Hematopoietic multipotent progenitor cell treated with erythropoietin and hydrocortisone succinate and interleukin-3 and kit ligand, for 6 days (in vitro differentiated cells): ENCODE measurements at places on chromosomes 2 and 18.

DNA sequence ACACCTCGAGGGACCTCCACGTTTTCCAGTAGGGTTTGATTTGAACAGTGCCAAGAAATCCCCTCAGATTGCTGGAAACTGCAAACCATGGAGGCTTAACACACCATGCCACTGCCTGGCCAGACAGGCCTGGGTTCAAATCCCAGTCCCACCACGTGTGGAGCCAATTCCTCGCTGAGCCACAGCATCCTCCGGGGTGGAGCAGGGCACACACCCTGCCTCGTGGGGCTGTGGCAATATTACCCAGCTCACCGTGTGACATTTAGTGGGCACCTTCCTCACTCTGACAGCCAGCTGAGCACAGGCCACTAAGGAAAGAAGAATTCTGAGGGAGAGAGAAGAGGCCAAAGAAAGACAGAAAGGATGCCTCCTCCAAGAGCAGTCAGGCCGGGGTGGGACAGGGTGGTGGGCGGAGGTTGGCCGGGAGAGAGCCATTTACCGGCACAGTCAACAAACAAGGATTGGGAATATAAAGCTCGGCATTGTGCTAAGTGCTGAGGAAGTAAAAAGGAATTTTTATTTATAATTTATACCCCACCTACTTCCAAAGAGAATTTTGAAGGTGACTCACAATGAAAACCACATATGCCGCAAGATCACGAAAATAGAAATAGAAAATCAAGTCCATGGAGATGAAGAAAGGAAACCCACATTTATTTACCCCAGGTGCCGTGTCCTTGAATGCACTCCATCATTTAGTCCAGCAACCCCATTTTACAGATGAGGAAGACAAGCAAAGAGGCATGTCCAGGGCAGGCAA is 111.5 kb downstream of the MCFD2 start:
- no peak for DNase-seq

- DNase-seq, result no peak
Measured at GRCh38 chr2:28399956-28400355, 7.3 kb downstream of the FOSL2 start.

DNA sequence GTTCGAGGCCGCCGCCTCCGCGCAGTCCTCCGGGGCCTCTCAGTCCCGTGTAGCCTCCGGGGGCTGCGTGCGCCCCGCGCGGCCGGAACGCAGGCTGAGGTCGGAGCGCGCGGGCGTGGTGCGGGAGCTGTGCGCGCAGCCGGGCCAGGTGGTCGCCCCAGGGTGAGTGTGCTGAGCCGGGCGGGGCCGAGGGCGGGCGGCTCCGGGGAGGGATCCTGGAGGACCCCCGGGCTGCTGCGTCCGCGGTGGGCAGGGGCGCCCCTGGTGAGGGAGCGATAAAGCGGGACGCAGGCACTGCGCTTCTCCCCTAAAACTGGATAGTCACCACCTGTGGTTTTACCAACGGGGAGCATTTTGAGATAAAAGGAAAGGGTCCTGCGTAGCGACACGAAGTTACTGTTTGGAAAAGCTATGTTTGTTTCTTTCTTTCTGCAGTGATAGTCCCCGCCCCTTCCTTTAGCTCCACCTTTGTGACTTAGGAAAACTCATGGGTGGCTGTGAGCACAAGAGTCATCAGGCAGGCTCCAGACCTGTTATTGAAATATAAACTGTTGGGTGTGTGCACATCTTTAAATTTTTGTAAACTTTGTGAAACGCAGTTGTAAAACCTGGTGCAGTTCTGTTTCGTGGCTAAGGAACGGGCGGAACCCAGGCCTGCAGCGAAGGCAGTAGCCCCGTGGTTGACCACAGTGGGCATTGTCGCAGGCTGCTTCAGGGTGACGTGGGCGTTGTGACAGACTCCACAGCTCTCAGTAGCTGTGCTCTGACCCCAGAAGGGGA is 687 bp downstream of the CTDP1 start:
- peak; percentile 88 for DNase-seq

DNA sequence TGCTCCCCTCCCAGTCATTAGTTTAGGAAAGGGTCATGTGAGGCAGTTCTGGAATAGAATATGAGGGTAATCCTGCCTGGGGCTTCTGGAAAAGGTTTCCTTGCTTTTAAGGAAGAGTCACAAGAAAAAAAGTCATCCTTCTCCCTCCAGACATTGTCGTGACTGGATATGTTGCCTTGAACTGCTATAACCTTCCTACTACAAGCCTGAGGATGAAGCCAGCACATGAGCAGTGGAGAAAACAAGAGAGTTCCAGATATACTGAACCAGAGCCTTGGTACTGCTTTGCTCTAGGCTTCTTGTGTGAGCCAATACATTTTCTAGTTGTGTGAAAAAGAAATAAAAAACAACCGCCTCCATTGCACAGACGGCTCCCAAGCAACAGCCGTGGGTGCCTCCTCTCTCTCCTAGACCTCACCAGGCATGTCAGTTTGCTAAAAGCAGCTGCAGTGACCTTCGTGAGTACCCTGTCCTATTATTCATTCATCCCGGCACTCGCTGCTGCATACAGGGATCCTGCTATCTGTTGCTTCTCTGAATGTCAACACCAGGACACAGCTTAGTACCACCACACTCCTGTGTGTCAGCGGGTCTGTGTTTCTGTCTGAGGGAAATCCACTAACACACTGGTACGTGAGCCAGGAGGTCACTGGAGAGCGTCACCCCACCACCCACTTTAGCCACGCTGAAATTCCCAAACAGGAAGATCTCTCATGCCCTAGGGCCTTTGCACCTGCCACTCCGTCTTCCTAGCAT is 186.7 kb downstream of the KLHL29 start:
- DNase-seq, result no peak

DNA sequence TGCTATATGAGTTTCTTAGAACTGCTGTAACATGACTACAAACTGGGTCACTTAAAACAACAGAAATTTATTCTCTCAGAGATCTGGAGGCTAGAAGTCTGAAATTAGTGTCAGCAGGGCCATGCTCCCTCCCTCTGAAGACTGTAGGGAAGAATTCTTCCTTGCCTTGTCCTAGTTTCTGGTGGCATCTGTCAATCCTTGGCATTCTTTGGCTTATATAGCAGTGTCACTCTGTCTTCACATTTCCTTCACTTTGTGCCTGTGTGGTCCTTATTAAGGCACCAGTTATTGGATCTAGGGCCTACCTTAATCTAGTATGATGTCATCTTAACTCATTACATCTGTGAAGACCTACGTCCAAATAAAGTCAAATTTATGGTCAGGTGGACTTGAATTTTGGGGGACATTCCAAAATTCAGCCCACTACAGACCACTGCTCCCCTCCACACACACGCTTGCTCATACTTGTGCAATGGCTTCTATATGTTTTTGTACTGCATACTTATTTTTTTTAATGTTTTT is 7.6 kb downstream of the ZC3H15 start:
- DNase-seq, result no peak

GRCh38 chr2:8357738-8358518 is 323.9 kb upstream of the ID2 start:
- DNase-seq, result no peak

- no peak for DNase-seq
Measured at GRCh38 chr2:142472382-142472781, 341.6 kb upstream of the LRP1B start.

- peak; percentile 56 for DNase-seq
Measured at GRCh38 chr2:62196278-62196901, 475 bp downstream of the B3GNT2 start.
